ENCODE measurements at places on chromosomes 3 and 15.

DNA sequence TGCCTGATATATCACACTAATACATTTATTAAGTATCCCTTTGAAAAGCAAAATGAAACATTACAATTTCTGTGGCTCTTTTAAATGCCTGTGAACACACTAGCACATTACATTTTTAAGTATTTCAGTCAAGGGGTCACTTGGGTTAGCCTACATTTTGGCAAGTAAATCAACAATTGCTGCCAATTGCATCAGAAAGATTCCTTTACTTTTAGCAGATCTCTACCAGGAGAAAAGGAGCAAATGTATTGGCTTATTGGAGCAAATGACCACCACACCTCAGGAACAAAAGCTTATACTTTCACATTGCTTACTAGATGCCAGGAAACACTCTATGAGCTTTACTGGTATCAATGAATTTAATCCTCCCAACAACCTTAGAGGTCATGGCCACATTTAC lies 947.1 kb downstream of the FHIT start:
- no peak for DNase-seq

- DNase-seq: no peak
Observed at GRCh38 chr3:33914212-33914611, 115.8 kb downstream of the PDCD6IP start.

GRCh38 chr3:98890181-98890835 lies 11.2 kb downstream of the DCBLD2 start:
- no peak for DNase-seq

DNA sequence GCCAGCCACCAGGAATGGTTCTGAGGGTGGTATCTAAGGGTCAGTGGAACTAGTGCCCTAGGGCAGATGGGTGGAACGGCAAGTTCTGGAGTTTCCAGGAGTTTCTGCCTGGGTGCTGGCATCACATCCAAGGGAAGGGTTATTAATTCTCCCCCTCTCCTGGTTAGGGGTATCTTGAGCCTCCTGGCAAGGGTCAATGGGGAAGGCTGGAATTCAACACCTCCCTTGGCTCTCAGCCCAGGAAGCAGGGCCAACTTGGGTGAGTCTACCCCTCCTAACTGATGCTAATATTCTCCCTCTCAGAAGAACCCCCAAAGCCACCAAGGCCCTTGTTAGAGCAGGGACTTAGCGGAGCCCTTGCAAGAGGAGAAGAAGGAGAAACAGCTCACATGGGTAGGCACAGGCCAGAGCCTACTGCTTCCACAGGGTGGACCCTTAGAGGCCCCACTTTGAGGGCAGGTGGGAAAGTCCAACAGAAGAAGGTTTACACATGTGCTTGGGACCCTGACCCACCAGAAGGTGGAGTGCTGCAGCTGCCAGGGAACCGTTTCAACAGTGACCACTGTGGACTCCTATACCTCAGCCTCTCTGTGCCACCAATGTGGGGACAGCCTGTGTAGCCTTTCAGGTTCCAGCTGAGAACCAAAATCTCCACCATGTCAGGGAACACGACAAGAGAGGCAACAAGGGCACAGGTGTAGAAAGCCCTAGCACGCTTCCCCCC lies 3.3 kb downstream of the TMEM115 start:
- no peak for DNase-seq

GRCh38 chr15:53446376-53446775 lies 313.1 kb downstream of the WDR72 start:
- no peak for DNase-seq

GRCh38 chr3:186569779-186570095 lies 783 bp upstream of the DNAJB11 start:
- no peak for DNase-seq

DNA sequence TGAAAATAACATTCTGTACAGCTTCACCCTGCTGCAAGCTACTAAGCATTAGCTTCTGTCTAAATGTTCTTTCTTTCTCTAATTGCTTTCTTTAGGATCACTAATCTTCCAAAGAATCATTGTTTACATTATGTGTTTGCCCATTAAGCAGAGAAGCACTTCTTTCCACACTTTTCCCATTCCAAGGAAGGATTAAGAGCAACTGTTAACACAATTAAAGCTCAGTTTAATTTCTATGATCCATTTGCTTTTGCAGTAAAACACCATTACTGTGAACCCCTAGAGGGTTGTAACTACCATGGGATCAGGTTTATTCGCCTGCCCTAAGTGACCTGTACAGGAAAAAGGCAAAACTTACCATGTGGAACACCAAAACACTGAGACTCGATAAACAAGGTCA lies 125.8 kb upstream of the ZNF385D start:
- no peak for DNase-seq

- DNase-seq: no peak
Observed at GRCh38 chr3:72576563-72576962, 271.7 kb downstream of the SHQ1 start.

GRCh38 chr3:57778494-57778893 lies 22.4 kb downstream of the SLMAP start:
- DNase-seq: no peak

GRCh38 chr3:99602183-99602582 lies 36.2 kb upstream of the COL8A1 start:
- no peak for DNase-seq

GRCh38 chr3:54305409-54306099 lies 183.2 kb downstream of the CACNA2D3 start:
- no peak for DNase-seq

GRCh38 chr15:82571722-82572222 lies 31.5 kb upstream of the RPS17 start:
- peak; percentile 16 for DNase-seq

DNA sequence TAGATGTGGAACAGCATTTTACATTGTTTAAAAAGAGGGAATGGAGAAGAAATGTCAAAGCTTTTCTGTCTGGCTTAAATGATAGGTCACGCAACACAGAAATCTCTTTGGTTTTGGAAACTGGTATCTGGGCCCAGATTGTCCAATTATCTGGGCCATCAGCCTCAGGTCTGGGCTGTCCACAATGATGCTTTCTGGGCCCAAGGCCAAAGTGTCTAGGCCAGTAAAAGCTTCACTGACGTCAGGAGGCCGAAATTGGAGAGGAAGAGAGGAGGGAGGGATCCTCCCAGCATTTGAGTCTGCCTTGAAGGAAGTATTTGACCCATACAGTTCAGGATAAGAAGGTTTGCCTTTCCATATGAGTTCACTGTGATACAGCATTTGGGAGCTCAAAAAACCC lies 60.7 kb upstream of the ALDH1A3 start:
- no peak for DNase-seq

GRCh38 chr3:34015204-34016142 lies 217.0 kb downstream of the PDCD6IP start:
- no peak for DNase-seq

- DNase-seq: no peak
Observed at GRCh38 chr3:8822141-8822540, 52.7 kb upstream of the OXTR start.

GRCh38 chr3:40291471-40291870 lies 18.0 kb upstream of the EIF1B start:
- no peak for DNase-seq

GRCh38 chr3:78496501-78496900 lies 1271.3 kb downstream of the ROBO1 start:
- peak; percentile 42 for DNase-seq

DNA sequence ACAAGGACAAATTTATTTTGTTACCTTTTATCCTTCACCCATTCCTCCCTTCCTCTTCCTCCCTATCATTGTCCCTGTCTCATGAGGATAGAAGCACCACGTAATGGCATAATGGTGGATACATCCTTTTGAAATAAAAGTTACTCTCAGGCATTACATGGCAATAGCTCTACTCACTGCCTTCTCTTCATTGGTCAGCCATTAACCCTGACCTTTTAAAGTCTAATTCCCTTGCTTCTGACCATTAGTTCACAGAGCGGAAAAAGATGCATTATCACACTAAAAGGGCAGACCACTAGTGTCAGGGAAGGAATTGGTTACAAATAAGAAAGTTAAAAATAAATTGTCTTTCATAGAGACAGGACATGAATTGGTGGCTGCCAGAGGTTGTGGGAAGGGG lies 54.6 kb upstream of the EIF1B start:
- DNase-seq: no peak

GRCh38 chr3:172655388-172655787 lies 55.5 kb downstream of the NCEH1 start:
- no peak for DNase-seq

DNA sequence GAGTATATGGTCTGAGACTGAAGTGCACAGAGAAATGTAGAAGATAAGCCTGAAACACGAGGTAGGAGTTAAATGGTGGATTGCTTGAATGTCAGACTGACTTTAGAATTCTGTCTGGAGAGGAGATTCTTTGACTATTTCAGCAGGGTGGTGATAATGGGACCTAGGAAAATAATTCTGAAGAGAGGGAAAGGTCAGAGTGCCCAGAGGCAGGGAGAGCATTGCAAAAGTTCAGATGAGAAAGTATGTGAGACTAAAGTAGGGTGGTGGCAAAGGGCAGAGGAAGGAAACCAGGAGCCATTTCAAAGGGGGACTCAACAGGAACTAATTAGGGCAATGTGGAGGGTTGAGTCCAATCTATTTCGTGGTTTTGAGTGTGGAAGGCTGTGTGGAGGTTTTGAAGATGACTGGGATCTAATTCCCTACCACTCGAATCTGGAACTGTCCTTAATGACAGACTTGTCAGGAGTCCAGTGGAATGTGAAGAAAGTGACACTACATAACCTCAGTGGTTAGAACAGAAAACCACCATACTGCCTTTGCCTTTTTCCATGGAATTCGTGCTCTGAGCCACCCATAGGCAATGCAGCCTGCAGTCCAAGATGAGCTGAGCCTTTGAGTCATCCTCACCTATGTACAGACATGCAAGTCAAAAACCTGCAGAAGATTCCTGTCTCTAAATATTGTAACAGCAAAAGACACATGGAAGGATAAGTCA lies 16.1 kb downstream of the CPOX start:
- DNase-seq: no peak

- no peak for DNase-seq
Observed at GRCh38 chr15:73330206-73331051, 38.3 kb downstream of the HCN4 start.

DNA sequence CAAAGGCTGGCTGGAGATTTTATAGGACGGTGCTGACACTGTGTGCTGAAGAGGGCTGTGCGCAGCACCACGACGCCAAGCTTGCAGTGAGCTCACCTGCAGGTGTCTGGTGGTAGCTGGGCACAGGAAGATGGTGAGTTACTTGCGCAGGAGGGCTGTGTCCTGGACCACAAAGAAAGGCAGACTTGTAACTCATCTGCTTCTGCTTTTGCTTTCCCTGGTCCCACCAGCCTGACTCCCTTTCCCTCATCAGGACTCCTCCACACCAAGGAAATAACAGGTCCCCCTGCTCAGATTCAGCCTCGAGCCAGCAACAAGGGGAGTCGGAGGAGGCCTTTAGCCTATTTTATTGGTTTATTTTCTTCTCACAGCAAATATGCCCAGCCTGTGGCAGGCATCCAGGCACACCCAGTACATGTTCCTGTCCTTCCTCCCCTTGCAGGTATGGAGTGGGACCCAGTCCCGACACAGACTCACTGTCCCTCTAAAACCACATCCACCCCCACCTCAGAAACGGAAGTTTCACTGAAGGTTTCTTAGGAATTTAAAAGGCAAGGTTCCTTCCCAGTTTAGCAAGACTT lies 35.6 kb upstream of the FLNB start:
- peak; percentile 28 for DNase-seq

GRCh38 chr15:92073044-92073785 lies 219.7 kb downstream of the SLCO3A1 start:
- no peak for DNase-seq

DNA sequence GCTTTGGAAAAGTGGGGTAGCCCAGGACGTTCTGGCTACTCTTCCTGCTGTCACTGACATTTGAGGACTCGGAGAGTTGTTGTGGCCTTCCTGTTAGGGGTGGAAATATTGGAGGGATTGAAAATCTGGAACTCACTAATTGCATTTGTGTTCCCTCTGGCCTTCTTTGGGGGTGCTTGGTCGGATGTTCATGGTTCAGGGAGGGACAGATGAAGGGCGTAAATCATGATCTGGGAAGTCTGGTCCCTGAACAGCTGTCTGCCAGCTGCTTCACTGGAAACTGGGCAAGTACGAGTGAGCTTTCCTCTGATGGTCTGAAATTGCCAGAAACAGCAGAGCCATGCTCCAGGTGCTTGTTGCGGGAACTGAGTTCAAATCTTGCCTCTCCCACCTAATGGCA lies 327.8 kb upstream of the C2CD4B start:
- no peak for DNase-seq

GRCh38 chr3:7934362-7934761 lies 567.3 kb upstream of the LMCD1 start:
- DNase-seq: no peak

GRCh38 chr3:30539206-30539605 lies 67.2 kb upstream of the TGFBR2 start:
- DNase-seq: no peak

- DNase-seq: no peak
Observed at GRCh38 chr3:107425033-107425432, 47.8 kb downstream of the CCDC54 start.

DNA sequence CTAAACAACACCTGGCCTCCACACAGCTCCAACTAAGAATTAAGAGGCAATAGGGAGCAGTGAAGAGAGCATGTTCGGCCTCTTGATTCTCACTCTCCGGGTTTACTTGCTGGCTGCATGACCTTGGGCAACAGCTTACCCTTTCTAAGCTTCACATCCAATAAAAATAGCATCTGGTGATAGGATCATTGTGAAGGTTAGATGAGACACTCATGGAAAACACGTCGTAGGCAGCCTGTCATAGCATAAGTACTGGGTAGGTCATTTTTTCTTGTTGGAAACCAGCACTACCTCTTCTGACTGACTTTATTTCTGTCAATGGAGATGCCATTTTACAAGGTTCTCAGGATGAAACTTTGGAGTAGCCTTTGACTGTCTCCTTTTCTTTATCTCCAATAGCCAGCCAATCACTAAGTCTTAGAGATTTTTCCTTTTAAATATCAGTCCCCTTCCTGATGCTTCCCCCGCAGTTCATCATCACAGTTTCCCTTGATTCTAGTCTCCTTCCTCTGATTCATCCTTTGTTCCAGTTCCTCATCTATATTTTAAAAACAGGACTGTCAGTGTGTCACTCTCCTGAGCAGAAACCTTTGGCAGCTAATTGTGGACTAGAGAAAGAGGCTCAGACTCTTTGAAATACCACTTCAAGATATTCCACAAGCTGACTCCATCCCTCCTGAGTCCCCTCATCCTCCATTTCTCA lies 271.5 kb downstream of the SLC9A9 start:
- no peak for DNase-seq

DNA sequence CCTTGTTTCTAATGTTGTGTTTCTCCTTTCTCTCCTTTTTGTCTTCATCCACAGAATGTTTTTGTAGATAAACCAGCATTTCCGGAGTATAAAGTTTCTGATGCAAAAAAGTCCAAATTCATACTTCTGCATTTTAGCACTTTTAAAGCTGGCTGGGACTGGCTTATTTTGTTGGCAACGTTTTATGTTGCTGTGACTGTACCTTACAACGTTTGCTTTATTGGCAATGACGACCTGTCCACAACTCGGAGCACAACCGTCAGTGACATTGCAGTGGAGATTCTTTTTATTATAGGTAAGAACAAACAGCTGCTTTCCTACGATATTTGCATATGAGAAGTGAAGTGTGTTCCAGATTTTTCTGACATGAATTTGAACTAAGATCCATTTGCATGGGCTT lies 199.4 kb downstream of the KCNH8 start:
- DNase-seq: no peak

- no peak for DNase-seq
Observed at GRCh38 chr15:72169921-72170611, 27.5 kb downstream of the GRAMD2A start.
